Breast epithelium (tissue), 4 donors: ENCODE measurements at places on chromosomes 12 and 14. TPM values are rescaled to one million over a fixed set of nuclear protein-coding genes. Genes with fewer than 3 reads are reported as not detected.

ASIC1 gene
- total RNA-seq, result 0.80 TPM

PTGER2 gene
- 1.8 TPM for total RNA-seq

- no peak for DNase-seq
These were observed 5.1 kb downstream of the PRKAG1 start for GRCh38 chr12:49013428-49013827.

GRCh38 chr14:33237115-33237740 is 298.5 kb downstream of the NPAS3 start:
- DNase-seq, result no peak
